ENCODE measurements at places on chromosomes 5 and 9. TPM values are rescaled to one million over a fixed set of nuclear protein-coding genes. Genes with fewer than 3 reads are reported as not detected.

- peaks cover 11% of the 10 kb centered on the region for H3K4me1 ChIP-seq
- H3K4me3 ChIP-seq, result no peak overlapping the region
- H3K27ac ChIP-seq, result no peak overlapping the region
- peaks cover 7% of the 10 kb centered on the region for H3K36me3 ChIP-seq
- no peak for DNase-seq
Measured at GRCh38 chr9:113587471-113588031, 124.0 kb downstream of the RGS3 start.

DNA sequence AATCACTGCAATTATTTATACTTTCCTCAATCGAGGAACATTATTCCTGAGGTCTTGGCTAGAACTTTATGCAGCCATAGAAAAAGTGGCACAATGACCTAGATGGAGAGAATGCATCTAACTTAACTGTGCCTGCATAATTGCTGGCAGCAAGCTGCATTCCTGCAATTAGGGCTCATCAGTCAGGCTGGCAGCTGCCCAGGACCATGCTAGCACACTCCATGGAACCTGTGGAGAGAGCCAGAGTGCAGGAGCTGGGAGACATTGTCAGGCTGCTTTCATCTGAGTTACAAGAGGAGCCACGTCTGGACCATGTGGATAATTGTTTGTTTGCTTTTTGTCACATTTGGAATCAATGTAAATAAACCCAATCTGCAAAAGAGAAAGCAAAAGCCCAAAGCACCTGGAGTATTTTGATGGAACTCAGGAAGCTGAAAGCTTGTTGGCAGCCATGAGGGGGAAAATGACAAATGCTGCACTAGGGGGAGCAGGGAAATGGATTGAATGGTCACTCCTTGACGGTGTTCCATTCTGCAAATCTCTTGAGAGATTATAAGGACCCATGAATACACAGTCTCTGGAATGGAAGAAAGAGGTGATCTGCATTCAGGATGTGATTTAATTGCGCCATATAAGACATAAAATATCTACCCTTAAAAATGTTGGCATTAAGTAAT, 839.9 kb downstream of the MAT2B start:
- H3K27ac ChIP-seq, result no peak overlapping the region
- peaks cover 3% of the 10 kb centered on the region for H3K4me1 ChIP-seq
- no peaks in the 10 kb centered on the region for H3K27me3 ChIP-seq
- no peak overlapping the region for H3K4me3 ChIP-seq
- H3K36me3 ChIP-seq, result no peaks in the 10 kb centered on the region

DNA sequence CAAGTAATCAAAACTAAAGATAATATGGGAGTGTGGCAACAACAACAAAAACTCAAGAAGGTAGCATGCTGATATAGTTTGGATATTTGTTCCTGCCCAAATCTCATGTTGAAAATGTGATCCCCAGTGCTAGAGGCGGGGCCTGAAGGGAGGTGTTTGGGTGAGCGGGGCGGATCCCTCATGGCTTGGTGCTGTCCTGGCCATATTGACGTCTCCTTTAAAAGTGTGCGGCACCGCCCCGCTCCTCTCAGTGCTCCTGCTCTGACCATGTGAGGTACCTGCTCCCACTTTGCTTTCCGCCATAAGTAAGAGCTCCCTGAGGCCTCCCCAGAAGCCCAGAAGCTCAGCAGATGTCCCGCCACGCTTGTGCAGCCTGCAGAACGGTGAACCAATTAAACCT, 25.6 kb downstream of the MED27 start:
- H3K27me3 ChIP-seq, result no peaks in the 10 kb centered on the region
- no peaks in the 10 kb centered on the region for H3K4me1 ChIP-seq
- no peak overlapping the region for H3K4me3 ChIP-seq
- H3K36me3 ChIP-seq, result no peaks in the 10 kb centered on the region
- H3K27ac ChIP-seq, result no peak overlapping the region
- no peak for DNase-seq

DNA sequence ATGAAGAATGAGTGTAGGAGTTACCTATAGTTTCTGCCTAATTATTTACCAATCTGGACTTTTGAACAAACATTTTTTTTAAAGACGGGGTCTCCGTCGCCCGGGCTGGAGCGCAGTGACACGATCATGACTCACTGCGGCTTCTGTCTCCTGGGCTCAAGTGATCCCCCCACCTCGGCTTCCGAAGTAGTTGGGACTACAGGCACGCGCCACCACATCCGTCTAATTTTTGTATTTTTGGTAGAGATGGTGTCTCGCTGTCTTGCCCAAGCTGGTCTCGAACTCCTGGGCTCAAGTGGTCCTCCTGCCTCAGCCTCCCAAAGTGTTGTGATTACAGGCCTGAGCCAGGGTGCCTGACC, 1.5 kb downstream of the CTNNA1 start:
- H3K36me3 ChIP-seq, result peaks cover 7% of the 10 kb centered on the region
- H3K4me1 ChIP-seq, result peaks cover 16% of the 10 kb centered on the region
- H3K4me3 ChIP-seq, result peak overlapping the region; percentile 88
- peak overlapping the region; percentile 93 for H3K27ac ChIP-seq
- DNase-seq, result peak; percentile 56

Gene PCA3
- not detected for total RNA-seq

Gene CYSRT1
- 1.3 TPM for total RNA-seq

Gene FCN2
- total RNA-seq, result not detected

Gene TAF11L13
- total RNA-seq, result not detected
